ENCODE measurements at places on chromosomes 3 and 15.

- DNase-seq = no peak
These were observed 23.9 kb downstream of the MED12L start for GRCh38 chr3:151109286-151109800.

DNA sequence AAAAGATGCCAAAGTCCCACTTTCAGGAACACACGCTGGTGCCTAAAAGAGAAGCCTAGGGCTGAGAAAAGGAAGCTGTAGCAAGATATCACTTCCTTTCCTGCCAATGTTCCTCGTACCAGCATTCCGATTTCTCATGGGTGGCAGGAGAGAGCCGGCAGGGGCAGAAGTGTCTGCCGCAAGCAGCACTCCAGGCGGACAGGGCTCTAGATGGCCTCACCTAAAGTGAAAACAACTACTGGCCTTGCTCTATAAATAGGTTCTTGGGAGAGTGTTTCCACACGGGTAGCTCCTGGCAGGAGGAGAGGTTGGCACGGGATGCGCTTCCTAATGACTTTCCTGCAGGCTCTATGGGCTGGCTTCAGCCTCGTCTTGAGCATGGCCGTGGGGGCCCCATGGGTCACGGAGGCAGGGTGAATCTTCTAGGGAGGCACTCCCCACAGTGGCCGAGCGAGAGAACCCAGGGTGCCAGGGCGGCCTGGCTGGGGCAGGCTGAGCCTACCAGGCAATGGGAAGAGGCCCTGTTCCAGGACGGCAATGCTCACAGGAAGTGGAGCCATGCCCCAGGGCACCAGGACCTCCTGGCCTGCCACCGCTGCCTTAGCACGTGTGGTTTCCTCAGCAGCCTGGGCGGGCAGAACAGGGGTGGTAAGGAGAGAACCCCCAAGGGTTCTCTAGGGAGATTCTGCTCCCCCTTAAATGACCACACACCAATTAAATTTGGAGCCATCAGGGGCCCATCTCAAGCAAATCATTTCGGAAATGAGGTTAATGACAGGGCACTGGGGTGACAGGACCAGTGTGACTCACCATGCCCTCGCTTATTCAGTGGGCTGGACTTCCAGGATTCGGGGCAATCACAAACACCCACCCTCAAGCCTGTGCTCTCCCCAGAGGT lies 14.6 kb upstream of the DUSP7 start:
- no peak for DNase-seq

DNA sequence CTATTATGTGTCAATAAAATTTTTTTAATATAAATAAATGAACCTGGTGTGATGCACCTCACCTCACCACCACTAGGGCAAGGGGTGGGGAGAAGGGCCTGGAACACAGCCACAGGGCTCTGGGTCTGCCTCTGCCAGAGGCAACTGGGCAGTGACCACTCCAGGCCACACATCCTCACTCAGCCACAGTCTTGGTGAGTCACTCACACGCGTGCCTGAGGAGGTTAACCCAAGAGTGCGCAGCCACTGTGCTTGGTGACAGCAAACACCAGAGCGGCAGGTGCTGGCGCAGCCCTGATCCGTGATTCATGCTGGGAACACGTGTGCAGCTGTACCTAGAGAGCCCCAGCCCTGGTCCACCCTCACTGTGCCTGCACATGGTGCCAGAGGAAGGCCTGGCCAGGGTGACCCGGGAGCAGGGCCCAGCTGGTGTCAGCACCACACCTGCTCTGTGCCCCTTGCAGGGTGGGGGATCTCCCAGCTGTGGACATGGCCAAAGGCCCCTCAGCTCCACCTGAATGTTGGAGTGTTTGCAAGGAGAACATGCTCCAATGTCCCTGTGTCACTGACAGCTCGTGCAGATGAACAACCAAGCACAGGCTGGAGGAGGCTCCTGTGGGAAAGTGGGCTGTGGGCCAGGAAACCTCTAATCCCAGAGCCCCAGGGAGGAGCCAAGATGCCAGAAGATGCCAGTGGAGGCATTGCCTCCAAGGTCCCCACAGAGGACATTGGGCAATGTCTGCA lies 2.1 kb downstream of the SLC41A3 start:
- no peak for DNase-seq

DNA sequence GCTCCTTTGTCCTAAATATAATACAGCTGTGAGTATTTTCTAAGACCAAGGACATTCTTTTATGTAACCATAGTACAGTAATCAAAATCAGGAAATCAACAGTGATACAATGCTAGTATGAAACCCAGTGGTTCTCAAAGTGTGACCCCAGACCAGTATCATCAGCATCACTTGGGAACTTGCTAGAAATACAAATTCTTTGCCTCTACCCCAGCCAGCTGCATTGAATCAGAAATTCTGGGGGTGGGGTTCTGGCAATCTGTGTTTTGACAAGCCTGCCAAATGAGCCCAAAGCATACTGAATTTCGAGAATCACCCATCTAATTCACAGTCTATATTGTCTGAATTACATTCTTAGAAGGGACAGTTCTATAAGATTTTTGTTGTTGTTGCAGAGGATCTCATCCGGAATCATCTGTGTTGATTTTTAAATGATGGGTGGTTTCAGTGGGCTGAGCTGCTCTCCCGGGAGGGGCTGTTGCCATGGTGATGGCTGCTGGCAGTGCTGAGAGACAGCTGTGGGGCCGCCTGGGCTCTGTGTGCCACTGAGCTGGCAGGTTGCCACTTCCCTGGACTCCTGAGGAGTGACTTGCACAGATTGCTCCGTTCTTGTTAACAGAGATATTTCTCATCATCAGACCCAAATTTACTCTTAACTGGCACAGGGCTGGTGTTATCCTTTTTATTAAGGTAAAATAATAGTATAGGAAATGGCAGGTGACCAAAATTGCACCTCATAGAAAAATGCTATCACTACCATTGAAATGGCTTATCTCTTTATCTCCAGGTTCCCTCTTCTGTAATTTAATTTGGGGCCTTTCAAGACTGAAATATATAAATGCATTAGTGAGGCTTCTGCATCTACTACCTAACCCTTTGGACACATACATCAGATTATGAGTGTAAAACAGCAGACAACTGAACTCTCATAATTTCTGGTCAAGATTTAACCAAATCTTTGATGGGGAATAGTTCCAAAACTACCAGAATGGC lies 56.5 kb downstream of the NEK11 start:
- no peak for DNase-seq

GRCh38 chr15:35181538-35181937 lies 96.4 kb upstream of the NANOGP8 start:
- no peak for DNase-seq

DNA sequence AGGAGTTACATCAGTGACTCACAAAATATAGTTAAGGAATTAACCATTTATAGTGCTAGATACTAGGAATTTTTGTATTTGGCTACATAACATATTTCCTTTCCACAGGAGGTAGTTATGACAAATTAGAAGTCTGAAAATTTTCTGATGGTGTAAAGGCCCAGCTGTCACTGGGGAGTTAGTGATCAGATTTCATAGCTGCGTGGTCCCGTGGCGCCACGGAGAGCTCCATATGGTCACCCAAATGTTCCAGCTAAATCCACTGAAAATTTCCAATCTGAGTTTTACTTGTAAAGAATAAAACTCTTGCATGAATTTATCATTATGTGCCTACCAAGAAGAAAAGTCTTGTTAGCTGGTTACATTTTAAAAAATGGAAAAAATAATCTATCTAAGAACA lies 368.9 kb upstream of the PLSCR5 start:
- DNase-seq = no peak

DNA sequence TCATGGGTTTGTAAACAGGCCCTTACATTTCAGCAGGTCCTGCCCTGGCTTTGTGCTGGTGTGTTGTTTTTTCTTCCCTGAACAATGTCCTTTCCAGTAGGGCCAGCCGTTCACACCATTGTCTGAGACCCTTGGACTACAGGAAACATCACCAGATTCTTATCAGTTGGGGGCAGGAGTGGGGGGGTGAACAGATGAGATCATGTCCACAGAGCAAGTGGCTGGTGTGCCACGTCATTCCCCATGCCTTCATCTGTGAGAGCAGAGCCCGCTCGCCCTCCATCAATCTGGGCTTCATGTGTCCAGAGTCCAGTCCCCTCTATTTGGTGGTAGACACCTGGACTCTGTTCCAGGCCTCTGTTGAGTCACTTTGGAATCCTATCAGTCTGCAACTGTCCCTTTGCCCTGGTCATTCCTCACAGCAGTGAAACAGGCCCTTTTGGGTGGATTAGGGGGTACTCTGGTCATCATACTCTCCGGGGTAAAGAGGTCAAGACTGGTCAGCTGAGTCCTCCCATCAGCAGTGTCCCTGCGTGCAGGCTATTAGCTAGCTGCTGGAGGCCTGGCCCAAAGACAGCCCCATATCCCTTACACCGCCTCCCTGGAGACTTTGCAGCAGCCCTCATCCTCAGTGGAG lies 15.0 kb downstream of the SEMA3G start:
- no peak for DNase-seq

DNA sequence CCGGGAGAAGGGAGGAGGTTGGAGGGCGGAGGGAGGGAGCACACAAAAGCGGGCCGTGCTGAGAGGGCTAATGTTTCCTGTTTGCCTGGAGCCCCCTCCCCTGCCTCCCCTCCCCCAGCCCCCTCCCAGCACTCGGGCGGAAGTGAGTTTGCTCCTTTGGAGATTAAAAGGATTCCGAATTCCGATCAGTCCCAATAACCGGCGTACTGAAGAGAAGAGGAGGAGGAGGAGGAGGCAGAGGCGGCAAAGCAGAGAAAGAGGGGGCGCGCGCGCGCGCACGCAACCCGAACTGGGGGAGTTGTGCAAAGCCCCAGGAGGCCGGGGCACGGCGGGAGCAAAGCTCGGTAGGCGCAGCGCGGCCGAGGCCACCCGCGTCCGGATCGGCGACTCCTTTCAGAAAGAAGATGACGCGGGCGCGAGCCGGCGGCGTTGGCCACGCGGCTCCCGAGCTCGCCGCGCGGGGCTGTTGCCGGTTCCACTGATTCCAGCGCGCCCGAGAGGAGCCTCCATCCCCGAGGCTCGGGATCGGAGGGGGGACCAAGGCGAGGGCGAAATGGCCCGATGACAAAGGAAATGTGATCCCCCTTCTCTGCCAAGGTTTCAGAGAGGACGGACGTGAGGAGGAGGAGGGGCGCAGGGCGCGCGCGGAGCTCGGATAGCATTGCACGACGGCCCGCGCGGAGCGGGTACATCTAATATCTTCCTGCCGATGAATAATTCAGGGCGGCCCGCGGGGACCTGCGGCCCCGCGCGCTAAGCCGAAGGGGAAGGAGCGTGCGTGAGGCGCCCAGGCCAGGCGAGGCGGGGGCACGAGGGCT lies 1.1 kb upstream of the TRIM71 start:
- DNase-seq = no peak

DNA sequence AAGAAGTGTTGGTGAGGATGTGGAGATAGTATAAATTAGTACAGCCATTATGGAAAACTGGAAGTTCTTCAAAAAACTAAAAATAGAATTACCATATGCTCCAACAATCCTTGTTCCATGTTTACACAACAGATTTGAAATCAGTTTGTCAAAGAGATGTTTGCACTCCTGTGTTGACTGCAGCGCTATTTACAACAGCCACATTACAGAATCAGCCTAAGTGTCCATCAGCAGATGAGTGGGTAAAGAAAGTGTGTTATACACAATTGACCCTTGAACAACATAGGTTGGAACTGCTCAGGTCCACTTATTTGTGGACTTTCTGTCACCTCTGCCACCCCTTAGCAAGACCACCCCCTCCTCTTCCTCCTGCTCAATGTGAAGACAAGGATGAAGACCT lies 34.7 kb downstream of the LMLN start:
- no peak for DNase-seq

GRCh38 chr15:76866008-76866407 lies 39.1 kb downstream of the SCAPER start:
- DNase-seq = no peak

DNA sequence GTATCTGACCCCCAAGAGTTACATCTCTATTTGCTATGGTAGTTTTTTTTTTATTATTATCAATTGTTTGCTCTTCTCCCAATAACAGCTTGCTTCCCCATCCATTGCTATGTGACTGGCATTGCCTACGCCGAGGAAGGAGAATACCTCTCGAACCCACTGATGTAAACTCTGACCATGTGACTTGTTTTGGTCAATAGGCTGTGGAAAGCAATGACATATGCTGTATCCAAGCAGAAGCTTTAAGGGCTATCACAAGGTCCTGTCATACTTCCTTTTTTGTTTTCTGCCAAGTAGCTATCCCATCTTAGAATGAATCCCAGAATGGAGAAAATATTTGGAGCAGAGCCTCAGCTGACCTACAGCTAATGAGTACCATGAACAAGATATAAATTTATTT lies 111.0 kb upstream of the FRMD4B start:
- no peak for DNase-seq

GRCh38 chr3:144822671-144823070 lies 851.0 kb downstream of the DIPK2A start:
- DNase-seq = no peak

DNA sequence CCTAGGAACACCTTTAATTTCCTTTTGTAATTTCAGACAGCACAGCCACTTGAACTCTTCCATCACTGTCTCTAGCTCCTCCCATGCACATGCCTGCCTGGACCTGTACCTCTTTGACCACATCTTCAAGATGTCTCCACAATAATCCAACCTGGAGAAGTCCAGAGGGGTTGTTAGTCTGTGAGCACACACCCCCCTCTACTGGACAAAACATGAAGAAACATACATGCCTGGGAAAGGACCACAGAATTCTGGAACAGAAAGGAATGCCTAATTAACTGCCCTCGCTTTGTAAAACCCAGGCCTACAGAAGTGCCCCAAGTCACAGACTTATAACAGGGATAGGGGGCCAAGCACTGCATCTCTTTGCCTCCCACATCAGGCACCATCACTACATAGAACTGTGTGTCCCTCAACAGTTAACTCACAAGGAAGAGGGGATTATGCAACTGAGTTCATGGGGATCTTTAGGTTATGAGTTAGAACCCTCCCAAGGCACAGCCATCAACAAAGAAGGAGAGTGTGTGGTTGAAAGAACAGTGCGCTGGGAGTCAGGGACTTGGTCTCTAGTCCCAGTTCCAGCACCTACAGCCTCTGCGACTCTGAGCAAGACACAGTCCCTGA lies 61.7 kb downstream of the FMN1 start:
- no peak for DNase-seq

DNA sequence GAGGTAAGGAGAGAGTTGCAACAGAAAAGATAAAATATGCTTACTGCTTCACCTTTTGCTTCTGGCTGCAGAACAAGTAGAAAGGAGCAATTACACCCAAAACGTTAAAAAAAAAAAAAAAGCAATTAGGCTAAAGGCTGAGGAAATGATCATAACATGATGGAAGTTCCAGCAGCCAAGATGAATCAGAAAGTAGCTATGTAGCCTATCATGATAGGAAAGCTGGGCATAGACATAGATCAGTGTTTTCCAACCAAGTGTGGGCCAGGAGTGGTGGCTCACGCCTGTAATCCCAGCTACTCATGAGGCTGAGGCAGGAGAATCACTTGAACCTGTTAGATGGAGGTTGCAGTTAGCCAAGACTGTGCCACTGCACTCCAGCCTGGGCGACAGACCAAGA lies 52.6 kb downstream of the AGTR1 start:
- DNase-seq = no peak
